ENCODE measurements at places on chromosomes 11 and 22.
A peak's percentile ranks its signal among the peaks of the same experiment; 100 is the strongest.

DNA sequence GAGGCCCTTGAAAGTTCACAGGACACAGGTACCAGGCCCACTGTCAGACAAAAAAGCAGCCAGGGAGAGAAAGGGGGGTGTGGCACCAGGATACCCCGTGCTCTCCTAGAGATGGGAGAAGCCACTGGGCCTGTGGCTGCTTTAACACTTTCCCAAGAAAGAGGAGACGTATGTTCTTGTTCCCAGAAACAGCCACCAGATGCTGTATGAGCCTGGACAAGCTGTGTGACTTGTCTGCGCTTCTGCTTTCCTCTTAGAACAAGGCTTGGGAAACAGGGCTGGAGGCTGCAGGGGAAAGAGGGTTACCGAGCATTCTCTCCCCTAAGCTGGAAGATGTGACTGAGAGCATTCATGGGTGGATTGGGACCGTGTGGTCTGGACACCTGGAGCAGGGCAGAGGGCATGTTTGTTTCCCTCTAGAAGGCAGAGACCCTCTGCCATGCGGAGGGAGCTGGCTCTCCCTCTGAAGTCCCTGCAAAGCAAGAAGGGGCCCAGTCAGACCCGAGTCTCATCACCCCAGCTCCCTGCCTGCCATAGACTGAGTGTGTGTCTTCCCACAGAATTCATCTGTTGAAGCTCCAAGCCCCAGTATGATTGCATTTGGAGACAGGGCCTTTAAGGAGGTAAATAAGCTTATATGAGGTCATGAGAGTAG is 74.1 kb downstream of the TRIM29 start:
- DNase-seq: no peak

DNA sequence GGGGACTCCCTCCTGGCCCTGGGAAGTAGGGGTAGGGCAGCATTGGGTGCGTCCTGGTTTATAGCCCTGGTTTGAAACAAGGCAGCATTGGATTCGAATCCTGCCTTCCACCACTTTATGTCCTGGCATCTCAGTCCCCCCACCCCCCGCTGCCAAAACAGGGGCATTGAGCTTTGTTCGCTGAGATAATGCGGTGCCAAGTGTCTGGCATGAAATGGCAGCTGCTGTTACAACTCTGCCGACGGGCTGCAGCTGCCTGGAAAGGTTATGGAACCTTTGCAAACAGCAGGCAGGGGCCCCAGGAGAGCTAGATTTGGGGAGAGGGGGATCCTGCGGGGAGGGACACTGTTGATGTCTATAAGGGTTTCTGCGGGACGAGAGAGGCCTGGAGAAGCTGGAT is 1.9 kb downstream of the TST start:
- DNase-seq: no peak

DNA sequence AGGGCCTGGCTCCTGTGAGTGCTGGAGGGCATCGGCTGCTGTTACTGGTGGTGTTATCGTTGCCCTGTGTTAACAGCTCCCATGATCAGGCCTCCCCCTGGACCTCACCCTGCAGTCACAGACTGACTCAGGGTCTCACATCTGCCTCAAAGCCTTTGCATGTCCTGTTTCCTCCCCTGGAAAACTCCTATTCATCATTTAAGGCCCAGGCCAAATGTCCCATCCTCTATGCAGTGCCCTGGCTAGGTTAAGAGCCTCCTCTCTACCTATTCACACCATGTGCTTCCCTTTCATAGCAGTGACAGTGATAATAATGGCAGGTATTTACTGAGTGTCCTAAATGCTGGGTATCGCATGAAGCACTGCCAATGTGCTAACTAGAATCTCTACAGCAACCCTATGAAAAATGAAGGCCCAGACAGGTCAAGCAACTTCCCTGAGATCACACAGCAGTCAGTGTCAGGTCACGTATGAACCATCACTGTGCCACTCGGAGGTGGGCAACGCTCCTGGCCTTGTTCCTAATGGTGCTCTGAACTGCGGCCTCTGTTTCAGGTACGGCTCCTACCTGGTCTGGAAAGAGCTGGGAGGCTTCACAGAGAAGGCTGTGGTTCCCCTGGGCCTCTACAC is 9.3 kb downstream of the TSPO start:
- DNase-seq: no peak

- no peak for DNase-seq
Measured at GRCh38 chr22:37195921-37196320, 7.9 kb upstream of the C1QTNF6 start.

DNA sequence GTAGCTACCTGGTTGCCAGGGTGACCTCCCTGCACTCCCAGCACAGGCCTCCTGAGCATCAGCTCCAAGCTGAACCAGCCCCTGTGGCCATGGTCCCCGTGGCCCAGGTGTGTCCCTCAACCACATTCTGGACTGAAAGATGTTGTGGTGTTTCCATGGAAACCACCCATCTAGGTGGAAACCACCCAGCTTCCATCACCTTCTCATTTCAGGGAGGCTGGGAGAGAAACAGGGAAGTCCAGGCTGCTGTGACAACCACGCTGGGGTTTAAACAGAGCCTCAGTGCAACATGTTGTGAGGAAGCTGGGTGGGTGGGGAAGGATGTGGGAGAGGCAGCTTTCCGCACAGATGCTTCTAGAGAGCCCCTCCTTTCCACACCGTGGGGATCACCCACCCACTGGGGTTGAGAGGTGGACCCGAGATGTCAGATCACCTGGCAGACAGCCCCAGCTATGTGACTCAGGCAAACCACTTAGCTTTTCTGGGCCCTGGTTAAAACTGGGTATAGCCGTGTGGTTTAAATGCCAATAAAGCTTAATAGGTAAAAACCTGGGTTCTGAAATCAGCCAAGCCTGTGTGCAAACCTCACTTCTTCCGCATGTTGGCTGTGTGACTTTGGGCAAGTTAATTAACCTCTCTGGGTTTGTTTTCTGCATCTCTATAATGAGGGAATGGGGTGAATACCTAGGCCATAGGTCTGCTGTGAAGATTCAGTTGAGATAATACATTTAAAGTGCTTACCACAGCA is 46.4 kb downstream of the CD82 start:
- DNase-seq: no peak

- DNase-seq: no peak
Measured at GRCh38 chr11:19895776-19896175, 183.1 kb downstream of the NAV2 start.

DNA sequence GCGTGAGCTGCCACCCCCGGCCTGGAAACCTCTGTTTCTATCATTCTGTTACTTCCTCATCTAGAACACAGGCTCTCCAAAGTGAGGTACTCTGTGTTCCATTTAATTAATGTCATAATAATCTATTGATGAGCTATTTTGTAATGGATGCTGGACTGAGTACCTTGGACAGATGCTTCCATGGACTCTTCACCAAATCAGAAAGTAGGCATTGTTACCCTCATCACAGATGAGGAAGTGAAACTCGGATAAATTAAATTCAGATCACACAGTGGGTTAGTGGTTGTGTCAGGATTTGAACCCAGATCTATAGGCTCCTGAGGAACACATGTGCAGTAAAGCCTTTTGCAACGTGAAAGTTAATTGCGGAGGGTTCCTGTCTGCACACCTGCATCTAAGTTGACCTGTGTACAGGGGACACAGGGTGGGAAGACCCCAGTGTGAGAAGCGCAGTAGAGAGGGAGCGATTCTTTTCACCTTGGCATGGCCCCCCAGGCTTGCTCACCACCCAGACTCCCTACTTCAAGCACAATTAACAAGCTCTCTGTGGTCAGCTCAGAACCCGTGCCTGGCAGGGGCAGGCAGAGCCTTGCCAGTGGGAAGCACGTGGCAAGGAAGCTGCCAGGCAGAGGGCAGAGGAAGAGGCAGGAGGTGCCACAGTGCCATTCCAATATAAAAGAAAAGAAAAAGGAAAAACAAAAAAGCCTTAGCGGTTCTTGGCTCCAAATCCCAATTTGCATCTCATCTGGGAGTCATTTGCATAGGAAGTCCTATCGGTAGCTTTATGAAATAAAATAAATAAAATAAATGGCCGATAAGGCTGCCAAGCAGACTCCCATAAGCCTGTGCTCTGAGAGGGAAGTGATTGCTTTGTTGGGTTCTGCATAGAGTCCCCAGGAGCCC is 239.3 kb downstream of the GRIK4 start:
- no peak for DNase-seq

DNA sequence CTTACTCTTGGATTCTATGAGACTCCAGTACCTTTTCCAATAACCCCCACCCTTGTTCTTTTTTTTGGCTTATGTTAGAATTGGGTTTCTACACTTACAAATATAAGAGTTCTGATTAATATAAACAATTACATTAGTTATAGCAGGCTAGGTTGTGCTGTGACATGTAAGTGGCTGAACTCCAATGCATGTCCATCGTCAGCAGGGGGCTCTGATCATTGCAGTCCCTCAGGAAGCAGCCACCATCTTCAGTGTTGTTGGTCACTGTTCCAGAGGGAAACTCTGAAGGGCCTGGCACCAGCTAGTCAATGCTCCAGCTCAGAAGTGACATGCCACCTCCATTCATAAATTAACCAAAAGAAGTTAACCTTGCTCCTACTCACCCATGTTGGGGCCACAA is 5.6 kb downstream of the LIPT2 start:
- peak; percentile 4 for DNase-seq

DNA sequence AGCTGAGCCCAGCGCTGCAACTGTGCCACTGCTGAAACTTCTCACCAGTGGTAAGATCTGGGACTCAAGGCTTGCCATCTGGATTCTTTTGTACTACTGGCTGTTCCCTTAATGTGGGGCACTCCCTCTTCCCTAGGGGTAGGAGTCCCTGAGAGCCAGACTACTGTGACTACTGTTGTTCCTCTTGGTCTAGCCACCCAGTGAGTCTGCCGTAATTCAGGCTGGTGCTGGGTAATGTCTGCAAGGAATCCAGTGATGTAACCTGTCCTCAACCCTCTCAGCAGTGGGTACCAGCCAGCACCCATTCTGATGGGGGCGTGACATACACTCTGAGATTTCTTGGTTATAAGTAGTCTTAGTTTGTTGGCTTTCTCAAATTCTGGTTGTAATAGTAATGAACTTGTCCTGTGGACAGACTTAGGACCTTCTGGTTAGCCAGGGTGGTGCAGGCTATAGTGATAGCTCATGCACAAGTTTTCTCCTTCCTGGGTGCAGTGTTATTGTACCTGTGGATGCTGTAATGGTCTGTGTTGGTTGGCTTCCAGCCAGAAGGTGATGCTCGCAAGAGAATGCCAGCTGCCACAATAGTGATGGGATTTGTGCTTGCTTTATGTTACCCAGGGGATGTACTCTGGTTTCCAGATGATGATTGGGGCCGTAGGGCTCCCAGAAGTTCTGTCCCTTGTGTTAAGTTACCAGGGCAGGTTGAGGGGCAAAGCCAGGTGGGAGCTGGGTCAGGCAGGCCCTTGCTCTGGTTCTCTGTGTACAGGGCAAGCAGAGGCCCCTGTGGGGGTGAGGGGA is 65.5 kb downstream of the ARHGAP42 start:
- no peak for DNase-seq

GRCh38 chr11:28529540-28530410 is 421.6 kb downstream of the METTL15 start:
- peak; percentile 65 for DNase-seq

GRCh38 chr11:22707119-22707899 is 40.9 kb downstream of the GAS2 start:
- no peak for DNase-seq

DNA sequence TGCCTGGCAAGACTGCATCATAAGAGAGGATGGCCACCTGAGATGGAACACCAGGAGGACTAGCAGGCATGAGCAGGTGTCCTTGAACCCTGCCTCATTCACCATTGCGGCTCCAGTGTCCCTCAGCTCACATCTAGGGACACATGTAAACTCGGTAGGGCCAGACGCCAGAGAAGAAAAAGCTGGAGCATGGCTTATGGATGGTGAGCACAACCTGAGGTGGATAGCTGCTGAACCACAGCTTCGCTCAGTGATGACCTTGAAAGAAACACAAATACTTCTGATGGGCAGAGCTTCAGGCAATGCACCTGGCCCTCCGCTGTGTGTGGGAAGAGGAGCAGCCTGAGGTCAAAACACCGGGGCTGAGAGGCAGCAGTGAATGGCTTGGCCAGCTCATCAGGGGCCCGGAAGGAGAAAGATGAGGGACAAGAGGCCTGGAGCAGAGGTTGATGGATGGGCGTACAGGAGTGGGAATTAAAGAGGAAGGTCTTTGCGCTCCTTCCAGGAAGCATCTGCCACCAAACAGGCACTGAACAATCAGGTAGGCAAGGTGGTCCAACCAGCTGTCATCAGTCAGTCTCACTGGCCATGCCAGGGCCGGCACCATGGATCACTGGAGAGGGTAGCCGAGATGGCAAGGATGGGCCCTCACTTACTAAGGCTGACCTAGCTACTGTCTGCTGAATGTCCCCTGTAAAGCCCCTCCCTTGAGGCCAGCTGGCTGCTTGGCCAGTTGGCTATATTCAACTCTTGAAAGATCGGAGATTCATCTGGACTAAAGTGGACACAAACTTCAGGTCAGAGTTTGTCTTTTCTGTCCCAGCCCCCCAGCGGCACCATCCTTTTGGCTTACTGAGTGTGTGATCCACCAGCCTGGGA is 89.7 kb downstream of the MYEOV start:
- no peak for DNase-seq

DNA sequence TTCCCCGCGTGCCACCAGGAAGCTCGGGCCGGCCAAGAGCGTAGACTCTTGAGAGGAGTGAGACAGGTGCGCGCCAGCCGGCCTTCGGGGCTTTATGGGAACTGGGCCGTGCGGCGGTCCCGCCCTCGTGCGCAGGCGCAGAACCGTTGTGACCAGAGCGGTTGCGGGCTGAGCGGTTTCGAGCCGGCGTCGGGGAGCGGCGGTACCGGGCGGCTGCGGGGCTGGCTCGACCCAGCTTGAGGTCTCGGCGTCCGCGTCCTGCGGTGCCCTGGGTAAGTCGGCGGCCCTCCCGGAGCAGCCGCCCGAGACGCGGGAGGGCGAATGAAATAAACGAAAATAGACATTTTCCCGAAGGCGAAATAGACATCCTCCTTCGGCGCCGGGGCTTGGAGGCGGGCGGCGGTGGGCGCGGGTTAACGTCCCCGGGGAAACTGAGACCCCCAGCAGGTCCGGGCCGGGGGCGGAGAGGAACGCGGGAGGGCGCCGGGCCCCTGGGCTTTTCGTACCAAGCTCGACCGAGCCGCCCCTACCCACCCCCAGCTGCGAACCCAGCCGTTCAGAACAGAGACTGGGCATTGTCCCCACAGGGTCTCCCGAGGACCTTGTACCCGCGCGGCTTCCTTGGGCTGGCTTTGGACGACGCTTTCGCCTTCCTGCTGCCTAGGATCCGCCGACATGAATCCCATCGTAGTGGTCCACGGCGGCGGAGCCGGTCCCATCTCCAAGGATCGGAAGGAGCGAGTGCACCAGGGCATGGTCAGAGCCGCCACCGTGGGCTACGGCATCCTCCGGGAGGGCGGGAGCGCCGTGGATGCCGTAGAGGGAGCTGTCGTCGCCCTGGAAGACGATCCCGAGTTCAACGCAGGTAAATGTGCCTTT is at the start of gene ASRGL1:
Gene ASRGL1 (plus strand): TSS at position 146 of the 879 bp plus-strand sequence. CDS start 530 bp downstream, at position 676.
- DNase-seq: no peak

- no peak for DNase-seq
Measured at GRCh38 chr22:36658900-36659299, 44.7 kb downstream of the CACNG2 start.

DNA sequence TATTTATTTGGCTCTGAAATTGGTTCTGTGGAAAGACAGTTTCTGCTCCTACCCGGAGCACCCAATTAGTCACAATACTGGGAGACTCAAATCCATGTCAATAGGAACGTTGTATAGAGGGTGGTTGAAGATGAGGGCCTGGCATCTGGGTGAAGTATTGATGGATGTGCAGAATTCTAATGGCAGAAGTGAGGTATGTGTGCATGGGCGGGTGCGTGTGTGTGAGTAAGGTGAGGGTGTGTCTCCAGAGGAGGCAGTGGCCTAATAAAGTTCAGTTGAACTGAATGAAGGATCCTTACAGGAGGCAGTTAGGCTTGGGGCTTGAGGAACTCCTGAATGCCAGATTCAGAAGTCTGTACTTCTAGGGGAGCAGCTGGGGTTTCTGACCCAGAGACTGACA is 71.8 kb upstream of the B3GAT1 start:
- no peak for DNase-seq

Data from HCEC 1CT (cell line).